ENCODE measurements at places on chromosomes 1 and 21.

GRCh38 chr1:1033009-1033587, 13.2 kb downstream of the AGRN start:
- peak; percentile 93 for DNase-seq

DNA sequence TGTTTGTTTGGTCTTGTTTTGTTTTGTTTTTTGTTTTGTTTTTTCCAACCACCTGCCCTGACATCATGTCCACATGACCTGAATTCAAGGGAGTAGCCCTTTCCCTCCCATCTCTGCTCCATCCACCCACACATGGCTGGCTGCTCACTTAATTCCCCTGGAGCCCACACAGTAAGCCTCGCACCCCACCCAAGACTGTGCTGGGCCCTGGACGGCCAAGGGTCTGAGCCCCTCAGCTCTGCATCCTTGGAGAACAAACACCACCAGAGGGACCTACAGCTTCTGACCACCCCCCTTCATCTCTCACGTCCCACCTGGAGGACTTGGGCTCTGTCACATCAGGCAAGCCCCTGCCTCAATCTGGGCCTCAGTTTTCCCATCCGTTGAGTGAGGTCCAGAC, 39.1 kb downstream of the MATN1 start:
- DNase-seq, result no peak

- DNase-seq, result no peak
Measured at GRCh38 chr1:228767636-228768354, 32.5 kb downstream of the RHOU start.

GRCh38 chr1:242448910-242449645, 75.4 kb downstream of the PLD5 start:
- no peak for DNase-seq

GRCh38 chr1:177923441-177923840, 46.4 kb downstream of the SEC16B start:
- no peak for DNase-seq

Measured in stimulated activated CD4-positive, alpha-beta T cell treated with anti-CD3 and anti-CD28 coated beads, Interleukin-1b, Interleukin-23, amount 100 ng/mL, for 48 hours (primary cell).